ENCODE measurements at places on chromosomes 11 and 22.

- peak; percentile 48 for DNase-seq
These were observed 22.0 kb downstream of the MMP20 start for GRCh38 chr11:102603091-102603490.

DNA sequence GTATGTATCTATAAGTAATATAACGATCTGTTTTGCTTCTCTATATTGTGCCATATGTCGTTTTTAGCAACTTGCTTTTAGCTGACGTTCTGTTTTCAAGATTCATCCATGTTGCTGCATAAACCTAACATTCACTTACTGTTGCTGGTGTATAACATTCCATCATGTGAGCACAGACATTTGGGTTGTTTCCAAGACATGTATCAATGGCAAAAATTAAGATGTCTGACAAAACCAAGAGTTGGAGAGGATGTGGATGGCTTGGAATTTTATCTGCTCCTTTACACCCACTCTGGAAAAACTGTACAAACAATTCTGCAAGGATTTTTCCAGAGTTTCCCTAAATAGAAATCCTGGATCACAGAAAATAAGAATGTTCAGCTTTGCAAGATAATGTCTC lies 40.9 kb downstream of the DGCR2 start:
- no peak for DNase-seq

- DNase-seq = no peak
These were observed 29.9 kb upstream of the CSNK2A3 start for GRCh38 chr11:11382858-11383532.

- DNase-seq = peak; percentile 43
These were observed 19.3 kb downstream of the RFPL1 start for GRCh38 chr22:29457730-29458129.

GRCh38 chr11:117670924-117671323 lies 126.1 kb downstream of the DSCAML1 start:
- DNase-seq = no peak

DNA sequence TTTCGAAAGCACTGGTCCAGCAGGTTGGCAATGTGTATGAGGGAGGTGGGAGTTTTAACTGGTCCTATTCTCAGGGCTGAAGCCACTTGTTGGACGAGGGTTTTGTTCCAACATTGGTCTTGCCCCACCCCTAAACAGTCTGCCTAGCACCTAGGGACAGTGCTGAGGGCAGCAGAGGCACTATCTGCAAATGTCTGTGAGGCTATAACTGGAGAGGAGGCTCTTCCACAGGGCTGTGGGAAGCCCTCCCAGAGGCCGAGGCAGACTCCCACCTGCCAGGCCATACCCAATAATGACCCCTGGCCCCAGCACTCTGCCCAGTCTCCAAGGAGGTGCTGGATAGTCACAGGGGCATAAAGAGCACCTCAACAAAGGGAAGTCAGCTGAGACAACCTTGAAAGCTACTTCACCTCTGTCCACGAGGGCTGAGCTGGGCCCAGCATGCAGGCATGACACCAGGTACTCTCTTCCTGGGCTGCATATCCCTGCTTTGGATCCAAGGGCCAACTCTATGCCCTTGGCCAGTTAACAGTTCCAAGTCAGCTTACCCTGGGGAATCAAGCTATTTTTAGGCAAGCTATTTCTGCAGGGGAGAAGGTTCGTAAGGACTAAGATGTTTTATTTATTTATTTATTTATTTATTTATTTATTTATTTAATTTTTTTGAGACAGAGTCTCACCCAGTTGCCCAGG lies 40.2 kb upstream of the SLC25A1 start:
- DNase-seq = no peak

- no peak for DNase-seq
These were observed 7.5 kb downstream of the CLCF1 start for GRCh38 chr11:67365736-67366444.

GRCh38 chr11:18091731-18092130 lies 14.2 kb downstream of the SAAL1 start:
- DNase-seq = peak; percentile 42

- no peak for DNase-seq
These were observed 583.7 kb downstream of the BRD1 start for GRCh38 chr22:49243965-49244364.

DNA sequence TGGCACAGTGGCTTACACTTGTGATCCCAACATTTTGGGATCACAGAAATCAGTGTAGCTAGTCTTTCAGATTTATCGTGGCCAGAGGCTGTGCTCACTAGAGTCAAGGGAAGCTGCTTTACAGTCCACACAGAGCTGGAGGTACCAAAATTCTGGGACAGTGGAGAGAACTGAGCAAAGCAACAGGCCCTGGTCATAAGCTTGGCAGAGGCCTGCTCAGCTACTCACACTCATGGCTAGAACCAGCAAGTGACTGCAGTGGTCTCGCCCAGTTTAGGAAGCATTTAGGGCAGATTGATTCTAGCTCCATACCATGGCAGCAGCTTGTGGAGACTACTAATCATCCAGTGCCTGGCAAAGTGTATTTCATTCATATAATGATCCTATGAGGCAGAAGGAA lies 8.8 kb downstream of the TMEM216 start:
- no peak for DNase-seq

- no peak for DNase-seq
These were observed 5.3 kb downstream of the KCNQ1OT1 start for GRCh38 chr11:2694495-2694894.

- no peak for DNase-seq
These were observed 553.6 kb downstream of the NTM start for GRCh38 chr11:131924001-131924400.

GRCh38 chr11:1194231-1194976 lies 28.5 kb upstream of the MUC5B start:
- no peak for DNase-seq

DNA sequence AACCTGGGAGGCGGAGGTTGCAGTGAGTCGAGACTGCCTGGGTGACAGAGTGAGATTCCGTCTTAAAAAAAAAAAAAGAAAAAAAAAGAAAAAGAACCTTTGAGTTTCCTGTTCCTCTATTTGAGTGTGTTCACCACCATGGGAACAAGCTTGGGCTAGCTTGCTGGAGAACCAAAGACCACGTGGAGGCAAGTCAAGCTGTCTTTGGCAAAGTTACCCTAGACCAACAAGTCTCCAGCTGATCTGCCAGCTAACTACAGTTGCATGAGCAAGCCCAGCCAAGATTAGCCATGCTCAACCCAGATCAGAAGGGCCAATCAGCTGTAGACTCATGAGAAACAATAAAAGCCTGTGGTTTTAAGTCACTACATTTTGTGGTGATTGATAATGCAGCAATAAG lies 29.7 kb downstream of the SLN start:
- DNase-seq = no peak

GRCh38 chr11:36363361-36364268 lies 67.5 kb downstream of the PRR5L start:
- no peak for DNase-seq

GRCh38 chr22:38652859-38653258 lies 3.3 kb downstream of the FAM227A start:
- DNase-seq = no peak

- DNase-seq = peak; percentile 81
These were observed 167.0 kb upstream of the RASSF10 start for GRCh38 chr11:12841946-12842630.

- DNase-seq = peak; percentile 66
These were observed 128.5 kb downstream of the CD44 start for GRCh38 chr11:35267504-35267903.

GRCh38 chr11:128146926-128147605 lies 440.3 kb downstream of the ETS1 start:
- DNase-seq = no peak

DNA sequence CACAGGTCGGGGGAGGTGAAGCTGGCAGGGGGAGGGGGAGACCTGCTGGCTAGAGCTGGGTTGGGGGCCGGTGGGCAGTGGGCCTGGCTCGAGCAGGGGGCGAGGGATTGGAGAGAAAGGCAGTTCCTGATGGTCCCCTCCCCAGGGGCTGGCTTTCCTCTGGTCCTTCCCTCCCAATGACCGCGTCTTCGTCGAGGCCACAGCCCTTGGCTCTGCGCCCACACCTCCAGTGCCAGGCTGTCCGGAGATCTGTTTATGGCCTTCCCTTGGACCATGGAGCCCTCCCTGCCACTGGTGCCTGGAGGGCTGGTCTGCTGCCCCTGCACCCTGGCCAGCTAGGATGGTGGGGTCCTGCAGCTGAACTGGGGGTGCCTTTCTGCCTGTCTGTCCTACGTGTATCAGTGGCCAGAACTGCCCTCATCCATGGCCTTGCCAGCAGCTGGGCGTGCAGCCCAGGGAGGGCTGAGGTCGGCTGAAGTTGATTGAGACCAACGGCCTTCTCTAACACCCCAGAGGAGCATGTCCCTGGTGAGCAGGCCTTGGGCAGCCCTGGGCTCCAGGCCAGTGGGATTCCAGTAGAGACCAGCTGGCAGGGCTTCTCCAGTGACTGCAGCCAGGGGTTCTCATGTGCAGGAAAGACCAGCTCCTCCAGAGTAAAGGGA lies 12.3 kb downstream of the TANGO2 start:
- DNase-seq = no peak

DNA sequence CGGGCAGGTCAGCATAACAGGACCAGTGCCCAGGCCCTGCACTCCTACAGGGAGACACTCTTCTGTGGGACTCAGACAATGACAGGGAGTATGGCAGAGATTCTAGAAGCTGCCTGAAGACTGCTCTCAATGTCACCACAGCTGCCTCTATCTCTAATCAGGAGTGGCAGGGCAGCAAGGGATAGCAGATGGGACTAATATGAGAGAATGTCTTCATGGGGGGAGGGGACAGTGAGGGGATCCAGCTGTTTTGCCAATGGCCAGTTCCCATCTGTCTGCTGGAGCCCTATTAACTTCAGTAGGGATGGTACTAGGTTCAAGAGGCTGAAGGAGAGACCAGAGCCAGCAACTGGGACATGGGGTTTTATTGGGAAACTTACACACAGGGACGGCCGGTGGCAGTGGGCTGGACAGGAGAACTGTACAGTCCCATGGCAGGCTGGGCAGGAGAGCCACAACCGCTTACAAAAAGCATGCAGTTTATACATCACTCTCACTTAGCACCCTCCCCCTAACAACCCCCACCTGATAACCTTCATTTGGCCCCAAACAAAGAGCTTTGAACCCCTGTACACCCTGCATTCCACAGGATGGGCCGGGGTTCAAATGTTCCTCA lies 2.5 kb upstream of the CD82 start:
- no peak for DNase-seq

DNA sequence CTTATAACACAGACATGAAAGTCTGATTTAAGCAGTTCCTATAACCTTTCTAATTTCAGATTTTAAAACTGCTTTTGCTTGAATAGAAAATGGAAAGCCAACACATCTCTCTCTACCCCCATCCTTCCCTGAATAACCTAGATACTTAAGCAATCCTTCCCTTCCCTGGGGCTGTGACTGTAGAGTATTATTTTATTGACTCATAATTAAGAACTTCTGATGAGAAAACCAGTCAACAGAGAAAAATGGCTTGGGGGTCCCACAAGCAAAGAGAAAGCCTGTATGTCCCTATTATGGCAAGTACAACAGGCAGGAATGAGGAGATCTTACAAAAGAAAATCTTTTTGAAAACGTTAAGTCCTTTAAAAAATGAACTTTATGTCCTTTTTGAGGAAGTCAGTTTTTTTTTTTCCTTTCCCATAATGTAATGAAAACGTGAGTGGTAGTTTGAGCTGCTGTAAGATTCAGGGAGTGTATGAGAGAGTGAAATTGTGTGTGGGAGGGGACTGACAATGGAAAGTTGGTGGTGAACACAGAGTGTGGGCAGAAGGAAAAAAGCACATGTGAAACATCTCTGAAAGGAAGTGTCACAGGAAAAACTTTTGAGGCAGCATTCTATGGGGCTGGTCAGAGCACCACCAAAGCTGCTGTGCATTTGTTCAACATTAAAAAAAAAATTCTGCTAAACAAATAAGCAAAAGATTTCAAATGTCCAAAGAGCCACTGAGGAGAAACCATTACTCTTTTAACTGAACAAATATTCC lies 154.6 kb downstream of the MAML2 start:
- peak; percentile 66 for DNase-seq

- peak; percentile 59 for DNase-seq
These were observed 16.0 kb downstream of the USH1C start for GRCh38 chr11:17528181-17528691.

DNA sequence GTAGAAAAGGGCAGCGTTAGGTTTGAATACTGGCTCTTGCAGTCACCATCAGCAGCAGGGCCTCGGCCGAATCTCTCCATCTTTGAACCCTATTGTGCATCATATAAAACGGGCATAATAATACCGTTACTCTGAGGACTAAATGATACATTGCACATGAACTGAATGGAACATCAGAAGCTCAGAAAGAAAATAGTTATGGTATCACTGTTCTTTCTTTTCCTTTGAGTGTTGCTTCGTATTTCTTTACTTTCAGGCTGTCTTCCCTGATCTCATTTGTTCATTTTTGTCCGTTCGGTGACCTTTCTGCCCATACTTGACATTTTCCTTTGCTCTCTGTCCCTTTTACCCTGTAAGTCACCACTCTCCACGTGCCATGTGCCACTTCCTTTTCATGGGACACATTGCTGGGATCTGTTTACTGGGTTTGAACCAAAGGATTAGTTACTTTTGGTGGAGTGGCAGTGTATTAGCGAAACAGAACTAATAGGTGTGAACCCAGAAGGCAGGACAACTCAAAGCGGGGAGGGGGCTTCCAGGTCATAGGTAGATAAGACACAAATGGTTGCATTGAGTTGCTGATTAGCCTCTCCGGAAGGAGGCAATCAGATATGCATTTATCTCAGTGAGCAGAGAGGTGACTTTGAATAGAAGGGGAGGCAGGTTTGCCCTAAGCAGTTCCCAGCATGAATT lies 717 bp upstream of the ZNF202 start:
- DNase-seq = no peak

GRCh38 chr11:106001304-106002012 lies 20.6 kb downstream of the MSANTD4 start:
- DNase-seq = peak; percentile 18

DNA sequence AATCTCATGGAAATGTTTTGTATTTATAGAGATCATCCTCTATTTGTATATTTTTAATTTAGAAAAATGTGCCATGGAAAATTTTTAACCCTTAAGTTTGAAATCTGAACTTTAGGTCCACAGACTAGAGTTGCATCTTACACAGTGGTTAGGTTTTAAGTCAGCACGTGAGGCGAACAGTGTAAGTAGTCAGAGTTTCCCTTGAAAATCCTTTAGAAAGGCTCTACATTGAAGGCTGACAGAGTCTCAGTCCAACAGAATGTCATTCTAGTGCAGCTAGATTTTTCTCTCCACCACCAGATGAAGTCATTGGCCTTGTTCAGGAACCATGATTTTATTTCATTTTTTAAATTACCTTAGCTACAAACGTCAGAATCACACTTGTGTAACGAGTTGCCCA lies 18.7 kb downstream of the HMGXB4 start:
- DNase-seq = no peak

GRCh38 chr11:103338621-103339484 lies 229.6 kb downstream of the DYNC2H1 start:
- DNase-seq = peak; percentile 46

Data from cardiac fibroblast (primary cell).